ENCODE measurements at places on chromosomes 2 and 18.
A peak's percentile ranks its signal among the peaks of the same experiment; 100 is the strongest.

GRCh38 chr2:113876503-113877387 is 13.1 kb upstream of the ACTR3 start:
- no peak for DNase-seq

DNA sequence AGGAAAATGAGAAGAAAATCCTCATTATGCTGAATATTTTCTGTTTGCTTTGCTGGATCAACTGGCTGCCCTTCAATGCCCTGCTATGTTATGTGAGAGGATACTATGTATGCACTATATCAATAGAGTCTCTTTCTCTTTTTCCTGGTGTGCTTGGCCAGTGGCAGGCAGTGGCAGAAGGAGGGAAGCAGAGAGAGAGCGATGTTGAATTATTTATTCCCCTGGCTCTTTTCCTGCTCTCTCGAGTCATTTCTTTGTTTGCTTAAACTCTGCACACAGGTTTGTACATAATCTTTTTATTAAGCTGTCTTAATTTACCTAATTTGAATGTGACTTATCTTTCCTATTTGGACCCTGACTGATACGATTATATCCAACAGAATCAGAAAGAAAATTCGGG is 1727.3 kb downstream of the SUCLG1 start:
- no peak for DNase-seq

DNA sequence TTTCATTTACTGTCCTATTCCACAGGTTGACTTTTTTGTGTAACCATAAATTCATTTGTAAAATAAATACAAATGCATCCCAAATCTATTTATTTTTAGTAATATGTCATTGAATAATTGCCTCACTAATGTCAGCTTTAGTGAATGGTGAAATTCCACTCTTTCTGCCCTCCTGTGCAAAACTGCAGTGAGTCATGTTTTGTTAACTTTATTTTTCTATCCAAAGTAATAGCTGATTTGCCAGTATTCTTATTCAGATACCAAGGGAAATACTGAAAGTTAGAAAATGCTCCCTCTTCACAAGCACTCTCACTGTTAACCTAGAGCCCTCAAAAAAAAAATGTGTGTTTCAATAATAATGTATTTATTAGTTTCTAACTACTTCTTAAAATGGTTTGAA is 322.8 kb downstream of the RIT2 start:
- DNase-seq, result no peak

DNA sequence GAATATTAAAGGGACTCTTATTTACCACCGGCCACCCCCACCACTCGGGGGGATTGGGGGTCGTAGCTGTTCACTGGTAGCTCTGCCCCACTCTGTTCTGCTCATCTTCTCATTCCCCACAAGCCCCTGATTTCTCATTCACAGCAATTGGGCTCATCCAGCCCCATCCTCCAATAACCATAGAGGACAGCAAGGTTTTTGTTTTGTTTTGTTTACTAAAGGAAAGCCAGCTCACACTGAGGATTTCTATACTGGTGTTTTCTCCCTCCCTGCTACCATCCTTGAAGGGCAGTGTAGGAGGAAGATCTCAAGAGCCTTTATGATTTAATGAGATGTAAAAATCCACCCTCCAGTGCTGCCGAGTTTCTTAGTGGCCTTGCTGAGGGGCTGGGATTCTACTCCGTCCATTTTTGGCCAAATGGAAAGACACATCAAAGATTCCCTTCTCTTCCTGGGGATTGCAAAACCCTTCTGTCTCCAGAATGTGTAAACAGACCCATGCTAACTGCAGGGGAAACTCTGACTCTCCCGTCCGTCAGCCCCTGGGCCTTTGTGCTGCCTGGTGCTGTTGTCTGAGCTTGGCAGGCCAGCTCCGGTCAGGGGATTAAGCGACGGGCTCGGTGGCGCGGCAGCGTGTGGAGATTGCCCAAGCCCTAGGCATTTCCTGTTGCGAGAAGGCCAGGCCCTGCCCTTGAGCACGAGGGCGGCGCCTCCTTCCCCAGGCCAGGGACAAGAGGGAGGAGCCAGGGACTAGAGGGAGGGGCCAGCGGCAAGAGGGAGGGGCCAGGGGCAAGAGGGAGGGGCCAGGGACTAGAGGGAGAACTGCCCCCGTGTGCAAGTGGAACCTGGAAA is 165.0 kb downstream of the ANTXR1 start:
- DNase-seq, result no peak

DNA sequence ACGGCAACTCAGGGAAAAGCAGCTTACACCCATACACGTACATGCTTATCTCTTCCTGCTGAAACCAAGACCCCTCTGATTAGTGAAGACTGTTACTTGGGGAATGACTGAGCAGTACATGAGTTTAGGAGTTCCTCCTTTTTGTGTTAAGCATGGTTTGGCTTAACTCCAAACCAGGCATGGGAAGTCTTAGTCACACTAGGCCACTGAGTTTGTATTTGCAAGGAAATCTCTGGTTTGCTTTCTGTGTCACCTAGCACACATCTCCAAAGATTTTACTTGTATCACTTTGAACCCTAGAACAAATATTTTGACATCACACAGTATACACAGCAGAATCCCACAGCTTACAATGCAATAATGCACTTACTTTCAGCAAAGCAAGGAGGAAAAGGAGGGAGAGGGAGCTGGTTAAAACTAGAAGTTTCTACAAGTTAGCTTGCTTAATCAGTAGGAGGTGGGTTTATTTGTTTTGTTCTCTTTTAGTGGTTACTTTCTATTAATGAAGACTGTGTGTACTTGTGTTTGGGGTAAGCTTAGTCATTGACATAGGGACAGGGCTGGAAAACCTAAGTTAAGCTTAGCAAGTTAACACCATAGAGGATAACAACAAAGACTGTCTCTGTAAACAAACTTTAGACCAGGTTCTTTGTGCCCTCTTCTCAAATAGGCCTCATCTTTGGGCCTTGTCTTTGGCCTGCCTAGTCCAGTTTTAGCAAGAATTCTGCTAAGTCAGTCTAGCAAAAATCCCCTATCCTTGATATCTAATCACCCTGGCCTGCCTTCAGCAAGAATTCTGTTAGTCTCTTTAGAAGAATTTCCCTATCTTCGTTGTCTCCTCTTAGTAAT is 219.4 kb downstream of the MREG start:
- DNase-seq, result no peak

DNA sequence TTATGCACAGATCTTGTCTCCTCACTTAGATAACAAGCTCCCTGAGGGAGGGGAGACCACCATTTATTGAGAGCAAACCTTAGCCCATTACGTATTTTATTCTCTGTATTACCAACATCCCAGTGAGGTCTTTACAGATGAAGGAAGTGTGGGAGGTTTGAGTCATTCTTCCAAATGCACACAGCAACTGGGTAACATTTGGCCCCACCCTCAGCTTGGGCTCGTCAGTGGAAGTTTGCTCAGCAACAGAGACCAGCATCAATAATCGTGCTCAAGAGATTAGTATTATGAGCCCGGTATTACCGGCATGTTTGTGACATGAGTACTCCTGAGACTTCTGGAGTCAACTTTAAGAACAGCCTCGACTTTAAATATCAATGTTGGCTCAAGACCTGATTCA is 168.6 kb downstream of the ETAA1 start:
- no peak for DNase-seq

DNA sequence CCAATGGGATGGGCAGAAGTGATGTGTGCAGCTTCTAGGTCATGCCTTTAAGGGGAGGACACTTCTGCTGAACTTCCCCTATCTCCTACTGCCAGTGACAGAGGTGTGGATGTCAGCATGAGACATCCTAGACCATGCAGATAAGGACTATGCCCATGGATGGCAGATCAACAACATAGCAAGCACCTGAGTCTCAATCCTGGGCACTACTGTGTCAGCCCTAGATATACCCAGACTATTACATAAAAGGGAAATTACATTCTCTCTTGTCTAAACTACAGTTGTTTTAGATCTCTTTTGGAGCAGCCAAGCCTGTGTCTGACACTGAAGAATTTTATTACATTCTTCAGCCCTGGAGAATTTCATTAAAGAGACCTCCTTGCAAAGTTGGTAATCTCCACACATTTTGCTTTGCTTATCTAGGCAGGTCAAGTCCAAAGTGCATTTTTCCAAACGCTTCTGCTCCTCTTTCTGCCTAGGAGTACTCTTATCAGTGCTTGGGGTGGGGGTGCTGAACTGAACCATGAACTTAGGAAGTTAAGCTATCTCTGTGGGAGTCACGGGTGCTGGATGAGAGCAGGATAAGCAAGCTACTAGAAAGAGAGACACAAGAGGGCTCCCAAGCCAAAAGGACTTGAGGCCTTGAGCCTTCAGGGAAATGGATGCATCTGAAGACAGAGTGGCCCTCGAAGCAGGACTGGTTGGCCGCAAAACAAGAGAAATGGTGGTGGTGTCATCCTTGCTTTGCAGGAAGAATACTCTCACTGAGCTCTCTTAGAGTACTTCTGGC is 95.2 kb upstream of the SPRED2 start:
- DNase-seq, result no peak

DNA sequence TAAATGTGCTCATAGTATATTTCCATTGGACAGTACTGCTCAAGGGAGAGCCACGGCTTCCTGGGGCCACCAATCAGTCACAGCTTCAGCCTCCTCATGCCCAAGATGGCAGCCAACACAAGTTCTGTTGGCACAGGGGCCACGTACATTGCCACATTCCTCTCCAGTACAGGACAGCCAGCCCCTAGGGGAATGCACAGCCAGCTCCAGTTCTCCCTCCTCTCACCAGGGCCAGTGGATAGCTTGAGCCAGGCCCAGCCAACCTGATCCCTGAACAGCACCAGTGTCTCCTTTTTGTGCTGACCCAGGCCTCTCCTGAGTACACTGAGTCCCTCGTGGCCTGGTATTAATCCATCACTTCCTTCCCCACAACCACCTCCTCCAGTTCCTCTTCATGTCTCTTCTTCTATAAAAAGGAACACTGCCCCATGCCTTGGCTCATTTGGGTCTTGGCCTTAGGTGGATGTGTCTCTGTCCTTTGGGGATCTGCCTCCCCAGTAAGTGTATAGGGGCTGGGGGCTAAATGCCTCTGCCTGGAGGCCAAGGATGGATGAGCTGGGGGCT is 168.7 kb downstream of the TNS1 start:
- DNase-seq, result no peak

DNA sequence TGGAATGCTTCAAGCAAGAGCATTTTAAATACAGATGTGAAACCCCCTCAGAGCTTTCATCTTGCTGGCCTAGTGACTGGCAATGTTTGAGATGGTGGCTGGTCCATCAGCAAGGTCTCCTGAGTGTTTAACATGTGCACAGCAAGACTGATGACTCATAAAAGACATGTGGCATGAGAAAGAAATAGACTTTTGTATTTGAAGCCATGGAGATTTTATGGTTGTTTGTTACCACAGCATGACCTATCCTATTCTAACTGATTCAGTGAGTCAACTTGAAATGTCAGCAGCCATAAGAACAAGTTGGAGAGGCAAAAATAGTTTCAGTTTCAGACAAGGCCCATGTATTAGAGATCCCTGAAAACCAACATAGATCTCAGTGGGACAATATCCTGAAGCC is 154.7 kb upstream of the LYPD1 start:
- DNase-seq, result no peak

GRCh38 chr2:168119515-168120141 is 127.8 kb downstream of the STK39 start:
- peak; percentile 70 for DNase-seq

- DNase-seq, result no peak
Observed at GRCh38 chr2:134823832-134824231, 14.6 kb upstream of the ACMSD start.

- no peak for DNase-seq
Observed at GRCh38 chr2:239305222-239305575, 95.6 kb downstream of the HDAC4 start.

DNA sequence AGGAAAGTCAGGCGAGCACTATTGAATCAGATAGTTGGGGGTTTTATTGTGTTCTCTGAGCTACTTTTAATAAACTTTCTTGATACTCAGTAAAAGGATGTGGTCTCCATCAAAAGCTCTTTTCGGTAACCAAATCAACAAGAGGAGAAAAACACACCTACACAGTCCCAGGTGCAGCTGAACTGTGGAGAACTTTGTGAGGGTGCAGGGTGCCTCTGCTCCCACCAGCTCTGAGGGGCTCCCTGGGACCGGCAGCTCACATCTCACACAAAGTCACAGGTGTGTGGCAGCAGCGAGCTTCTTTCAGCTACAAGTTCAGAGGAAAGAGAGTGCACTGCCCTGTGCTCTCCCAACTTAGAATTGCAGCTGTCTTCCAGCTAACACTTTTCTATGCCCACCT is 650.4 kb downstream of the RNF144A start:
- DNase-seq, result no peak

GRCh38 chr2:216302981-216303676 is 69.2 kb downstream of the MARCHF4 start:
- no peak for DNase-seq

GRCh38 chr18:53567929-53568574 is 656.4 kb downstream of the MBD2 start:
- peak; percentile 60 for DNase-seq

- no peak for DNase-seq
Observed at GRCh38 chr2:201879996-201880395, 73.7 kb downstream of the CDK15 start.

DNA sequence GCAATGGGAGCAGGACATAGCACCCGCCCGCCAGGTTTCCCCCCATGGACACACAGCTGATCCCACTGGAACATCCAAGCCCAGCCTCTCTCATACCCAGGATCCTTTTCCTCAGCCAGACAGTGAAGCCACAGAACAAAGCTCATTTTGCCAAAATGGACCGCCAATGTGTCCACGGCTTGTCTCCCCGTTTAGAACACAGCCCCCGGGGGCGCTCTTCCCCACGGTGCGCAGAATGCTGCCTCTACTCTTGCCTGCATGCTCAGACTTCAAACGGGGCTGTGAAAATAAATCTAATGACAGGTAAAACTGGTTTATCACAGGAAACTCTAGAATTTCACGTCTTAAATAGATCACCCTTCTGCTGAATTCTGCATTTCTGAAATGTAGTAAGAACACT is 548.5 kb upstream of the ID2 start:
- no peak for DNase-seq
